WTC11 (cell line): ENCODE measurements at places on chromosomes 3 and 15. TPM values are rescaled to one million over a fixed set of nuclear protein-coding genes. Genes with fewer than 3 reads are reported as not detected.

DNA sequence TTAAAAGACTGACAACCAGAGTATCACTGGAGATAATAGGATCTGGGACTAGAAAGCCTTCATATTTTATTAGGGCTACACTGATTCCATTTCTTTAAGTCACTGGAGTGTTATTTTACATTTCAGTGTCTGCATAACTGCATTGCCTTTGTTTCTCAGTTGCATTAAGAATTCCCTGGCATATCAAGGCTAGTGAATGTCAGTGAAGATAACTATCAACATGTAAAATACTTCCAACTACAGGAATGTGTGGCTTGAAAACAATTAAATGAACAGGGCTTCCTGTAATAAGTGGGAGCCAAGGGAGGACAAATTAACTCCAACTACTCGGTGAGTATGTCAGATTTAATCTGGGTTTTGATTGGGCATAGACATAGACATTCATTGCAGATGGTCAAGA is 628.5 kb downstream of the ROBO2 start:
- no peak for DNase-seq

GRCh38 chr3:71005702-71006321 is 577.7 kb downstream of the FOXP1 start:
- DNase-seq: no peak

The CRTC3 gene
- 7.4 to 8.4 TPM (median 7.9 TPM) in 3 replicates for total RNA-seq

DNA sequence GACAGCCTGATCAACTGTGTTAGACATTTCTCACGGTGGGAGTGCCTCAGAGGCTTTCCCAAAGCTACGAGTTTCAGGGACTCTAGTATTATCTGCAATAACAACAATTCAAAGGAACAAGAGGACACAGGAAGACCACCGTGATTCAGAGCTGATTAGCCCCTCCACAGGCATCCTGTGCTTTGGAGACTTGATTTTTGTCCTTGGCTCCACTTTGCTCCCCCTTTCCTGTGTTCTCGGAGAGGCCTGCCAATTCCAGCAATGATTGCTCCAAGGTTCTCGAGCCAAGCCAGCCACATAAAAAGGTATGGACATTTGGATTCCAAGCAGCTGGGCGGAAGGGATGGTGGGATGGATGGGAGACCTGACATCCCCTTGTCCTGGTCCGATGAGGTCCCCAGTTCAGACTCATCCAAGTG is 14.3 kb downstream of the EHD4 start:
- DNase-seq: no peak

The TASOR gene
- 40.2 to 46.1 TPM (median 45.5 TPM) in 3 replicates for total RNA-seq

DNA sequence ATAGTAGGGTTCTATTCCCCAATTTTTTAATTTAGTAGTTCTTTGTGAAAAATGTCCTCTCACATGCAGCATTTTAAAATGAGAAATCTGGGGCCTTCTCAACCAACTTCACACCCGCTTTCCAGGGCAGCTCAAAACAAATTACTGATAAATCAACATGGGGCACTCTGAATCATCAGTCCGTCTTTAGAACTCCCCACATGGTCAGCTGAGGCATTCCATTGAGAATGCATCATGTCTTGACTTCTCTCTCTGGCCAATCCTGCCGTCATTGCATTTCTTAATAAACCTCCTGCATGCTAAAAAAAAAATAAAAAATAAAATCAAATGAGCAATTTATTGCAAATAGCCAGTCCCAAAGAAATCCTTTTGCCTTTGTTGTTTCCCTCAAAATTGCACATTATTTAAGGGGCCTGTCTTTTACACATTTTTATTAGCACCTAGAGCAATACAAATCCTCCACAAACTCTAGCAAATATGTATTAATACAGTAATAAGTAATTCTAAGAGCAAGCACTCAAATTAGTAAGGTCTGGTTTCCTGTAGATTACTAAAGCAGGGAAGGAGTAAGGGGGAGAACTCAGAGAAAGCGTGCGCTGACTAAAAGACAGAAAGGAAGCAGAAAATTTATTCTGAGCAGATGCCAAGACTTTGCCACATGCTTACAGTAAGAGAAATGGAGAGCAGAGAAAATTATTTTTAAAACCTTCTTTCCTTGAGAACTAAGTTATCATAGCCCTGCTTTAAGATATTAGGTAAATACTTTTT is 175.7 kb downstream of the TNIK start:
- DNase-seq: no peak

DNA sequence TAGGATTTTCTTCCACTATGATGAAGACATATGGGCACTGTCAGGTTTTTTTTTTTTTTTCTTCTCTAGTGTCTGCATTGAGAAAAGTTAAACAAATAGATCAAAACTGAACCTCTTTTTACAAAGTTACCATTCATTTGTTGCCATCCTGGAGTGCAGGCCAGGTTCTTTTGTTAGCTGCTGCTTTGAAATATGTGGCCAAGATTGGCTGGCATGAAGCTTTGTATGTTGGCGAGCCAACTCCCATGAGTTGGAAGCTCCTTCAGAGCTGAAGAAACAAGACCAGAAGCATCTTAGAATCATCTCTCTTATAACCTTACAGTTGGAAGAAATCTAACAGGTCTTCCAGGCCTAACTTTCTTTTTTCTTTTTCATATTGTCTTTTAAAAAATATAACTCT is 346.5 kb downstream of the THSD4 start:
- no peak for DNase-seq

The CHDH gene
- 9.5 to 11.7 TPM (median 10.6 TPM) in 3 replicates for total RNA-seq

DNA sequence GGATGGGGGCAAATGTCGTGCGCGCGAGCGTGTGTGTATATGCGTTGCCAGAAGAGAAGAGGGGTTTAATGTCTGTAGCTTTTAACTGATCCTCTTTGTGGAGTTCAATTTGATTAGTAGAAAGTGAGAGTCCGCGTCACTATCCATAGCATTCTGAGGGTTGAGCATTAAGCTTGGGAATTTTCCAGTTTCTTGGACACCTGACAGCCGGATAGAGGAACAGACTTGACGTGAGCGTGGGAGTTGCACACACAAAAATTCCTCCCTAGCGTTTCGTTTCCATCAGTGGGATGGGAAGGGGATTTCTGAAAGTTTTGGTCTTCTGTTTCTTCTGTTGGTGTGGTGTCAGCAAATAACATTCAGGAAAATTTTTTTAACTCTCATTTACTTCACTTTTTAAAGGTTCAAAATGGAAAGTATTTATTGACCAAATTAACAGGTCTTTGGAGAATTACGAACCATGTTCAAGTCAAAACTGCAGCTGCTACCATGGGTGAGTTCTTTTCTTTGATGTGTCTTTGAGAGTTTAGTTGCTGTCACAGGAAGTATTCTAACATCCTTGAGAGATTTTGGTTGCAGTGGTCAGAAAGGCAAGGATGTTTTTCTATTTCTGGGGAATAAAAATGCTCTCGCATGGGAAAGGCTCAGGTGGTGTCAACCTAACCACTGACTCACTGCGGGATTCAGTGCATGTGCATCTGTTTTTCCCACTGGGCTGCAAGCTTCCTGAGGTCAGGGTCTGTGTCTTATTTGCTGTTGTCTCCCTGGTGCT is 841 bp downstream of the POGLUT1 start:
- DNase-seq: no peak
